Bronchial epithelial cell (primary cell): ENCODE measurements at places on chromosomes 6 and 20. TPM values are rescaled to one million over a fixed set of nuclear protein-coding genes. Genes with fewer than 3 reads are reported as not detected.

DNA sequence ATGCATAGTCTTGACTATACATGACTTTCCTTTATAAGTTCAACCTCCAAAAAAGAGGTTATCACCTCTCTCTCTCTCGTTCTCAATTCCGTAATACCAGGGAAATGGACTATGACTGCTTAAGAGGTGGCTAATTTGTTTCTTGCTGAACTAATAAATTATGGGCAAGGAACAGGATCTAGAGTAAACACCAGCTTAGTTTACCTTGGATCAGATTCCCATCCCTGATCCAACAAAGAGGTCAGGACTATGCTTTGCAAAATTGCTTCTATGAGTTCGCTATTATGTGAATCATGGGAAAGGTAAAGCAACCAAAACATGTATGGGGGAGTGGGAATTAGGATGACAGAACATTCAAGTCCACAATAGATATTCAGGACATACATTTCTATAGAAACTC is 630.7 kb downstream of the HACE1 start:
- DNase-seq = no peak

The C6orf141 gene
- 7.8 and 10.8 TPM in 2 replicates for total RNA-seq

The COL19A1 gene
- total RNA-seq = not detected in 2 replicates

The FLRT3 gene
- 17.1 and 20.7 TPM in 2 replicates for total RNA-seq

GRCh38 chr6:40438246-40438887 is 148.8 kb downstream of the LRFN2 start:
- no peak for DNase-seq

DNA sequence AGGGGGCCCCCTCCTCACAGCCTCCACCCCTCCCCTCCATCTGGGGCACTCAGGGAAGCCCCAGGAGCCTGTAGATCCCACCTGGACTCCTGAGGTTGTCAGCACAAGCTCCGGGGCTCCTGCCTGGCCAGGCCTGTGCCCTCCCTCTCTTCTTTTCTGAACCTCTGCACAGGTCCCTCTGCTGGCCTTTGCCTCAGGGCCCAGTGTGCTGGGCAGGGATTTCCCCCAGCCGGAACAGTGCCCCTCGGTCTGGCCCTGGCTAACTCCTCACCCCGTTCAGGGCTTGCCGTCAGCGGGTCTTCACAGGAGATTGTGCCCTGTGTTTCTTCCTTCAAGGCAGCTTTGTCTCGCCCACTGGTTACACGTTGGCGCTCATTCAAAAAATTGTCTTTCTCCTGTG is 64.9 kb downstream of the SYNDIG1 start:
- DNase-seq = no peak

The CENPW gene
- 1.1 and 4.0 TPM in 2 replicates for total RNA-seq

GRCh38 chr20:35226884-35227681 is 593 bp downstream of the MMP24 start:
- DNase-seq = peak; percentile 4

- DNase-seq = no peak
Observed at GRCh38 chr6:139029470-139030227, 1.1 kb downstream of the ABRACL start.

The BPIFB4 gene
- not detected in 2 replicates for total RNA-seq

DNA sequence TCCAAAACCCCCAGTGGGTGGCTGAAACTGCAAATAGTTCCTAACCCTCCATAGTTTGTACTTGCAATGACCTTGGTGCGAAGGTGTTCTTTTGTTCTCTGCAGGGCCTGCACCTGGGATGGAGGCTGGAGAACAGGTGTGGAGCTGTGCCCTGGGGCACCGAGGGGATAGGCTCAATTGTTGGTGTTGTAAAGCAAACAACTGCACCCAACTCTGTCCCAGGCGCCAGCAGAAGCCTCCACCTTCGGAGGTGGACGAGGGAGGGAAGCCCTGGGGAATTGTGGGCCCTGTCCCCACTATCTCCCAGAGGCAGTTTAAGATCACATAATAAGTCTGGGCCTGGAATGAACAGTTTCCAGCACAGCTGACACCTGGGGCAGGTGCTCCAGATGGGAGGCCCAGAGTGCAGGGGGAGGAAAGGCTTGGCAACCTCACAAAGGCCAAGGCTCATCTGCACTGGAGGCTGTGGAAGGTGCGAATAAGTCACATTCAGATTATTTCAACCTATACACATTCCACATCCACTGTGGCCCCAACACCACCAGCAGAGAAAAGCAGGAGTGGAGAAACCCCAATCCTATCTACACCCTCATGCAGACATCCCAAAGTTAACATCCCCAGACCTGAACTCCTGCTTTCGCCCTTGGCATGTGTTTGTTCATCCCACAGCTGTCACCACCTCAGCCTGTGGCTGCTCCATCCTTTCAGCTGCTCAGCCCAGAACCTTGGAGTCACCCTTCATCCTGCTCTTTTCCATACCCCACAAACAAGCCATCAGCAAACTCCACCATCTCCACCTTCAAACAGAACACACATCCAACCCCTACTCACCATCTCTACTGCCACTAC is 12.3 kb upstream of the CBFA2T2 start:
- DNase-seq = no peak

- DNase-seq = peak; percentile 37
Observed at GRCh38 chr6:108650325-108650724, 89.6 kb downstream of the FOXO3 start.

GRCh38 chr20:23232679-23233308 is 117.8 kb upstream of the NXT1 start:
- DNase-seq = no peak

DNA sequence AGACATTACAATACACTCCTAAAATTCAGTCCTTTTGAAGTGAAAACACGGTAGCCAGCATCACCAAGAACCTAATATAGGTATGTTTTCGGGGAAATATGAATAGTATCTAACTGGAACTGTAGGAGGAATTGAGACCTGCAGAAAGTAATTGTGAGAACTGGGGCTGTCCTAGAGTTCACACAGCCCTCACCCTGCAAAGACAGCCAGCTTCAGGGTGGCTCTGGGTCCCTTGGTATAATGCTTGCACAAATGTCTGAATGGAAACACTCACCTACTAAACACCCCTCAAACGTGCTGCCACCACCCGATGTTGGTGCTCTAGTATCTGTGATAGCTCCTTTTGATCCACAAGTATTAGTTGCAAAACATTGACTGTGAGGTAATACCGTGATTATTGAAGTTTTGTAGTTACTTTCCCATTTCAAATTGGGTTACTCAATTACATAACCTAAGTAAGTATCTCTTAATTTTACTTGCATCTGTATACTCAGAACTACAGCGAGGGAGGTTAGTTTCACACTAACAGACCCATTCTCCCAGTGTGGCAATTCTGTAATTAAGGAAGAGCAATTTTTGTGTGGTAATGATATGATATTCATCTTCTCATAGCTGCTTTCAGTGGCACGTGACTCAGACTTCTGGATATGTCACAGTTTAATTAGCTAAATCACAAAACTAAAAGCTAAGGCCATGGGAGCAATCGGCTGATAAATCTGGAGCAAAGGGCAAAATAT is 129.5 kb downstream of the INSM1 start:
- DNase-seq = no peak

DNA sequence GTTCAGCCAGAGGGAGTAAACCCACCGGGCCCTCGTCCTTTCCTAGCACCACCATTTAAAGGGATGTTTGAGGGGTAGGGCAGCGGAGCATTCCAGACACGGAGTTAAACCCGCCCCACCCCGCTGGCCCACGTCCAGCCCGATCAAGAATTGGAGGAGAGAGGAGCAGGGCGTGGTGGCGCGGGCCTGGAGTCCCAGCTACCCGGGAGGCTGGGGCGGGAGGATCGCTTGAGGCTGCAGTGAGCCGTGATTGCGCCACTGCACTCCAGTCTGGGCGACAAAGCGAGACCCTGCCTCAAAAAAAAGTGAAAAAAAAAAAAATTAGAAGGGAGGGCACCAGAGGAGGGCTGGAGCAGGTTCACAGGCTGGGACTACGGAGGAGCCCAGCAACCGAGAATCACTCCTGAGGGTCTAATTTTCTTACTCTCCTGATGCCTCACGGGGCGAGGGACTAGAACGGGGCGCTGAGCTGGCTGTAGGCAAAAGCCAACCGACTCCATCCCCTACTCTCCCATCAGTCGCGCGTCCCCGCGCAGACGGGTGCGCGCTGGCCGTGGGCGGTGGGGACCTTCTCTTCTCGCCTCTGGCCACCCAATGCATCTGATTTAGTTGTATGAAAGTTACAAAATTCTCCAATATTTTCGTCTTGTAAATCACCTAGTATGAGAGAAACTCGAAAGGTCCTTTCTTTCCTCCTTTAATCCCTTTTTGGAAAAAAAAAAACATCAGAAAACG is 6.1 kb upstream of the HSPA1B start:
- no peak for DNase-seq

DNA sequence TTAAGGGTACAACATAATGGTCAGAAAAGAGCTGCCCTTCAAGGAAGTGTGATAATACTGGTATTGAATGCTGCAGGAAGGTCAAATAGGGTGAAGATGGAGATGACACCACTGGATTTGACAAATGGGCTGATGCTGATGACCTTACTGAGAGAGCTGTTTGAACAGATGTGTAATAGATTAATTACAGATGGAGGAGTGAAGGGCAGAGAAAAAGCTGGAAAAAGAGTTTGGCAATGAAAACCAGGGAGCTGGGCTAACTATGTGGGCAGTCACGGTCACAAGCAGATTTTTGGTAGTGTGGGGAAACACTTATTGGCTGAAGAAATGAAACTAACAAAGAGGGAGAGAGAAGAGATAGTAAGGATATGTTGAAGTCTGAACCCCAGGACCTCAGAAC is 83.6 kb upstream of the ENPP5 start:
- DNase-seq = no peak

DNA sequence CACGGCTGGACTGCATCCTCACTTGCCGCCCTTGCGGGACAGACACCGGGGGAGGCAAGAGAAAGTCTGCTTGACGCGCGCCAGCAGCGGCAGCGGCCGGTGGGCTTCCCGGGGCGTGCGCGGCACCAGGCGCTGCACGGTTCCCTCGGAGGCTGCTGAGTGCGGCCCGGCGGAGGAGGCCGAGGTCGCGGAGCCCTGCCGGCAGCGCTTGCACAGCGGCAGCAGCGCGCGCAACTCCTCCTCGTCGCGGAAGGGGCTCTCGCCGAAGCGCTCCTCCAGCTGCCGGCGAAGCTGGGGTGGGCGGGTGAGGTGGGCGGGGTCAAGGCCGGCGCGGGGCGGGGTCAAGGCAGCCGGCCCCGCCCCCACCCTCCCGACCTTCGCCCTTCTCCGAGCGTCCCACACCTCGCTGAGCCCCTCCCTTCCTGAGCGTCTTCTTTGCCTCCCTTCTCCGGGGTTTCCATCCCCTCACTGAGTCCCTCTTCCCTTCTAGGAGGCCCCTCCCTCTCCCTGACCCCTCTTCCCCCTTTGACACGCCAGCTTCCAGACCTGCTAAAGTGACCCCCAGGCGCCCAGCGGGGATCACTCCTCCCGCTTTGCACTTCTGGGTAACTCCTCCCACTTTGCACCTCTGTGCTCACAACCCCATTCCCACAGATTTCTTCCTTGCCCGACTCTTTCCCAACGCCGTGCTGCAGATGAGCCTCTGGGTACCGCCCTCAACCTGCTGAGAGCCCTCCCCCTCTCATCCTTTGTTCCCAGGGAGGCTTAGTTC is 8.8 kb downstream of the DUSP15 start:
- peak; percentile 19 for DNase-seq

The ECT2L gene
- 0.13 TPM in 1 of 2 replicates, not detected in the other for total RNA-seq

GRCh38 chr6:159952289-159953005 is 16.4 kb upstream of the IGF2R start:
- no peak for DNase-seq

DNA sequence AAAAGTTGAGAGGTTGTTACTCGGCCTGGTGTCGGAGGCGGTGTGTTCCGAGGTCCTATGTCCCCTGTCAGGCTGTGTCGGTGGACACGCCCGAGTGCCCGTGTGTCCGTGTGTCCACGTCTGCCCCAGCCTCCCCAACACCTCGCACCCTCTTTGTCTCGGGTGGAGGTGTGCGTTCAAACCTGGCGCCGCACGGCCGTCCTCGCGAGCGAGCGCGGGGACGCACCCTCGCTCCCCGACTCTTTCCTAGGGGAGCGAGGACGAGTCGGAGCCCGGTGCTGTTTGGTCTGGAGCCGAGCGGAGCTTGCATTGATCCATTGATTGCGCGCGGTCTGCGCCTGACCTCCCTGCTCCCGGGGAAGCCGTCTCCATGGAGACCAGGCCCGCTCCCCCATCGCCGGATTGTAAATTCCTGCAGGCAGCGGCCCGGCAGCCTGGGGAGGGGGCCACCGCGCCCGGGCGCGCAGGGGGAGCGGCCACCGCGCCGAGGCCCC is 411 bp upstream of the SCUBE3 start:
- no peak for DNase-seq

DNA sequence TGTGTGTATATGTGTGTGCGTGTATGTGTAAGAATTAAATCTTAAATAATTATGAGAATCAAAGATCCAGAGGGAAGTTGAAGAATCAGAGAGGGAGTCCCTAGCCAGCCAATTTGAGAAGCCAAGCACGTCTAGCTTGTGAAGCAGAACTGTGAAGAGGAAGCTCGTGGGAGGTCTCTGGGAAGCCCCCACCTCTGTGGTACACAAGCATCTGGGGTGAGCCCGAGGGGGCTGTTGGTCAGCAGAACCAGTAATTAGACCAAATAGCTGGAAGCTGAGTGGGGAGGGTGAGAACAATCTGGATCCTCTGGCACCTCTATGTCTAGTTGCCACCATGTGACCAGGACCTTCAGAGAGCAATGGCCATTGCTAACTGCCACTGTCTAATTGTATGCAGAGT is 310.0 kb upstream of the PRND start:
- no peak for DNase-seq

- DNase-seq = no peak
Observed at GRCh38 chr6:88517737-88518136, 351.6 kb upstream of the CNR1 start.

The MEA1 gene
- total RNA-seq = 55.2 and 62.4 TPM in 2 replicates

DNA sequence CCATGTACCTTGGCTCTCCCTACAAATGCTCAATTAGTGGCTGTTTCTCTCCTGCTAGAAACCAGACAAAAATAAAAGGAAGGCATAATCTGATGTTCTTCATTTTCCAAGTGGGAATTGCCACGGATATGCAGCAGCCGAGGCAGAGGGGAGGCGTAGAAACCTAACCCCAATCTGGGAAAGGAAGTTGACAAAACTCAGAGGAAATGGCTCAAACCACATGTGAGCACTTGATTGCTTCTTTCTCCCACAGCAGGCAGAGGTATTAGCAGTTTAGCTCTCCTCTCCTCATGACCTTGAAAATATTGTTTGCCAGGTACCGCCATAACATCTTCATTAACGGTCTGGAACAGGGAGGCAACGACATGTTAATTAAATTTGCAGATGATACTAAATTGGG is 3.8 kb upstream of the MLN start:
- DNase-seq = no peak

DNA sequence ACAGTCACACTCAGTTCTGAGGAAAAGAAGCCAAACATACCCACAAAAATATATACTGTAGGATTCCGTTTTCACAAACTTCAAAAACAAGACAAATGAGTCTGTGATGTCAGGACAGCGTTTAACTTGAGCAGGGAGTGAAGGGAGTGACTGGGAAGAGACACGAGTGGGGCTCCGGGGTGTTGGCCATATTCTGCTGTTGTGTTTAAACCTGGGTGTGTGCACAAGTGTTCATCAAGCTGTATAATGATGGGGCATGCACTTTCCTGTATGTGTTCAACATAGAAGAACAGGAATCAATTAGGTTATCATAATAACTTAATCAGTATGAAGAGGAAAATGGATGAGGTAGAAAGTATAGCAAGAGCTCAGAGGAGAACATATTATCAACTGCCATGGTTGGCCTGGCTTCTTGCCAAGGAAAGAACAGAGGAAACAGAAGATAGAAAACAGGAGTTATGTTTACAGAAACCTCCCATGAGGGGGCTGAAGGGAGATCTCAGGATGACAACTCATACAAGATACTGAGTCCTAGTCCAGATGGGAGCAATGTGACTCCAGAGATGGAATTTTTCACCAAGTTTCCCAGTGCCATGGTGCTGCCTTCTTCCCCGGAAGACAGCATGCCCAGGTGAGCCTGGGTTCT is 15.1 kb upstream of the AFDN start:
- DNase-seq = no peak
